NCI-H510A (cell line): ENCODE measurements at places on chromosomes 13 and 19.

GRCh38 chr13:25267715-25268114 lies 19.6 kb downstream of the MTMR6 start:
- no peak for DNase-seq

- DNase-seq = no peak
Measured at GRCh38 chr19:20423381-20424197, 142.0 kb downstream of the ZNF737 start.

GRCh38 chr13:44770951-44771350 lies 194.8 kb upstream of the TSC22D1 start:
- no peak for DNase-seq

- no peak for DNase-seq
Measured at GRCh38 chr13:94708031-94708859, 4.1 kb downstream of the SOX21 start.

- no peak for DNase-seq
Measured at GRCh38 chr13:21372530-21372929, 86.6 kb downstream of the ZDHHC20 start.

DNA sequence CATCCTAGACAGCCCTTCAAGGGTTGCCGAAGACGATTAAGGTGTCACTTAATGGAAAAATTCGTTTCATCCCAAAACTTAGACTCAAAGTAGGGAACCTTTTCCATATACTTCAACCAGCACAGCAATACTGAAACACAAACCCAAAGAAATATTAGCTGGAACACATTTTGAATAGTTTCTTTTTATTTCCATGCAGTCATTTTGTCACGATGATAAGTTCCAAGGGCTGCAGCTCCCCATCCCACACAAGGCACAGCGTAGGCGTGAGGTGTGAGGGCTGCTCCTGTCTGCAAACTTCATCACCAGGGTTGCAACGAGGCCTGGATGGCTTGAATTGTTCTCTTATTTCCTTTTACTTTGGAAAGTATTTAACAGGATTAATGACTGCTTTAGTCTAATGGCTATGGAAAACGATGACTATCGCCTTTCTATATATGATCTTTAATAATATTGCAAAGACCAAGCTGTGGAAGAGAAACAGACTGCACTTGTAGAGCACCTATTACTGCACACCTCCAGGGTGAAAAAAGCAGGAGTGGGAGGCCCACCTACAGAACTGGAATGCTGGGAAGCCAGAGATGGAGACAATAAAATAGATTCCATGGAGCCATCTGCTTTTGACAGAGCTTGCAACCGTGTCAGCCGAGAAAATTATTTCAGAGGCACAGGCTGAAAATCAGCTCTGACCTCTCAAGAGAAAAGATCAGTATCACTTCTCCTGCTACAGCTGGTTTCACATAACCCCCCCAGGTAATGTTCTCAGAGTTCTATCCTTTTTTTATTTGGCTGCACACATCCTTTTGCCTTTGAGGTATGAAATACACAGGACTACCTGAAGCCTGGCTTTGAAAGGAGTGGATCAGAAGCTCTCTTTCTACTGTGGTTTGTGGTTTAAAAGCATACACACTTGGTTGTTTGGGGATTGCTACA lies 274.5 kb upstream of the NBEA start:
- DNase-seq = no peak

- no peak for DNase-seq
Measured at GRCh38 chr13:40230833-40231266, 435.6 kb downstream of the FOXO1 start.
